Astrocyte of the hippocampus (primary cell): ENCODE measurements at places on chromosomes 16 and 17.
A peak's percentile ranks its signal among the peaks of the same experiment; 100 is the strongest.

DNA sequence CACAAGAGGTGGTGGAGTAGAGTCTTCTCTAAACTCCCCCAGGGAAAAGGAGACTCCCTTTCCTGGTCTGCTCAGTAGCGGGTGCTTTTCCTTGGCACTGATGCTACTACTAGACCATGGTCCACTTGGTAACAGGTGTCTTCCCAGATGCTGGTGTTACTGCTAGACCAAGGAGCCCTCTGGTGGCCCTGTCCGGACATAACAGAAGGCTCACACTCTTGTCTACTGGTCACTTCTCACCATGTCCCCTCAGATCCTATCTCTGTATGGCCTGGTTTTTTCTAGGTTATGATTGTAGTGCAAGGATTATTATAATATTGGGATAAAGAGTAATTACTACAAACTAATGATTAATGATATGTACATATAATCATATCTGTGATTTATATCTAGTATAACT, 49.7 kb upstream of the ARL4D start:
- DNase-seq: no peak

DNA sequence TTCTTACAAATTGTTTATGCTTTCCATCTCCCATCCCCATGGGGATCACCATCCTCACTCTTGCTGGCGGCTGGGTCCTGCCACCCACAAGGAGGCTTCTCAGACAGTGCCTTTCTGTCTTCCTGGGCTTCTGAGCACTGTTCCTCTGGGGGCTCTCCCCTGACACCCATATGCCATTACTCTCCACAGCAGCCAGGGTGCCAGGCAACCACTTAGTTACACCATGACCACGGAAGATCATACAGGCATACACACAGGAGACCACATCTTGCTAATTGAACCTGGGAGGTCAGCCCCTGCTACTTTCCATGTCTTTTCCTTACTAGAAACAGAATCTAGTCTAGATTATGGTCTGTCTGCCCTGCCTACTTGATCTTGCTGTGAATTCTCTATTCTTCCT, 27.7 kb upstream of the HS3ST2 start:
- DNase-seq: no peak

- peak; percentile 62 for DNase-seq
Measured at GRCh38 chr16:72905581-72905980, 142.3 kb downstream of the ZFHX3 start.

- no peak for DNase-seq
Measured at GRCh38 chr16:67194260-67194659, 2.3 kb downstream of the E2F4 start.

- no peak for DNase-seq
Measured at GRCh38 chr17:8643855-8644506, 13.5 kb upstream of the MYH10 start.

GRCh38 chr17:82435601-82436583, 14.7 kb downstream of the CYBC1 start:
- DNase-seq: no peak

DNA sequence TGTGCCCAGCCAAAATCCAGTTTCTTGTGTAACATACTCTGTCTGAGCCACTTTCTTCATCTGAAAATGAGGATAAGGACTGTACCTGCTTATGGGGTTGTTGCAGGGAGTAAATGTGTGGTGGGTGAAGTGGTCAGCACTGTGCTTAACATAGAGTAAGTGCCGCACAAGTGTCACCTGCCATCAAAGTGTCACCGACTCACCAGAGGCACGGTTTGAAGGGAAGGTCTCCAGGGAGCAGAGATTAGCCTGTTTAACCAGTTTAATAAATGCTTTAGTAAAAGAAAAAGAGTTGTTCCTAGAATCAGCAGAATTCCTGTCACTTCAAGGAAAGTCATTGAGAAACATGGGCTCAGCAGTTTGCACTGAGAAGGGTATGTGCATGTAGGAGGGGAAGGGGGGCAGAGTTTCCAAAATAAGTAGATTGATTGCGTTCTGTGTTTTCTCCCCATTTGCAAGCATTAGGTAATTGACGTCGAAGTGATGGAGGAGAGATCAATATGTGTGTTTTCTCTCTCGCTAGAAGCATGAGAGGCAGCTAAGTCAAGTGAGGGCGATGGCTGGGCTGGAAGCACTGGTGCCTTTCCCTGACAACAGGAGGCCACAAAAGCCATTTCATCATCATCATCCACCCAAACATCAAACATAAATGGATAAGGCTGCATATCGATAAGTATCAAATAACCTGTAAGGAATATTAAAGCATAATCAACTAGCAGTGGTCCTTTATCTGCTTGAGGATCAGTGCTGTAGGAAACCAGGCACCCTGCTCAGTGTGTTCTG, 19.1 kb downstream of the FAM20A start:
- no peak for DNase-seq

- DNase-seq: no peak
Measured at GRCh38 chr16:6377956-6378355, 954.7 kb upstream of the RBFOX1 start.

- no peak for DNase-seq
Measured at GRCh38 chr17:4073983-4074830, 68.6 kb downstream of the ZZEF1 start.

GRCh38 chr16:56911771-56912571, 20.0 kb upstream of the HERPUD1 start:
- peak; percentile 77 for DNase-seq

- DNase-seq: no peak
Measured at GRCh38 chr17:63634816-63635215, 12.6 kb downstream of the MAP3K3 start.

DNA sequence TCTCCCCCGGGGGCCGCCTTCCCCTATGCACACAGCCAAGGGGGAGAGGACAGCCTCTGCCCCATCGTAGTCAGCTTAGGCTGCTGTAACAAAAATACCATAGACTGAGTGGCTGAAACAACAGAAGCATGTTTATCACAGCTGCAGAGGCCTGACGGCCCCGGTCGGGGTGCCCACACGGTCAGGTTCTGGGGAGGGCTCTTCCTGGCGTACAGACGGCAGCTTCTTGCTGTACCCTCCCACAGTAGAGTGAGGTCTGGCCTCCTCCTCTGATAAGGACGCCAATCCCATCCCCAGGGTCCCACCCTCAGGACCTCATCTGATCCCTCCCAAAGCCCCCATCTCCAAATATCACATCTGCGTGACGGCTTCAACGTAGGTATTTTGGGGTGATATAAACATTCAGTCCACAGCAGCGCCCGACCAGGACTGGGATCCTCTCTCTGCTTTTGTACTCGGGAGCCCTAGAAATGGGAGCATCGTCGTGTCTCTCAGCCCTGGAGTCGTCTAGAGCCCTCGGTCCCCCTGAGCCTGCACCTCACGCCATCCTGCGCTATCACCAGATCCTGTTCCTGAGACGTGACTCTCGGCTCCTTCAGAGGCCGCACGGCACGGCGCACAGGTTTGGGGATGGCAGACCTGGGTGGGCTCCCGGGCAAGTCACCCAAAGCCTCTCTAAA, 67.8 kb downstream of the RPH3AL start:
- DNase-seq: no peak

DNA sequence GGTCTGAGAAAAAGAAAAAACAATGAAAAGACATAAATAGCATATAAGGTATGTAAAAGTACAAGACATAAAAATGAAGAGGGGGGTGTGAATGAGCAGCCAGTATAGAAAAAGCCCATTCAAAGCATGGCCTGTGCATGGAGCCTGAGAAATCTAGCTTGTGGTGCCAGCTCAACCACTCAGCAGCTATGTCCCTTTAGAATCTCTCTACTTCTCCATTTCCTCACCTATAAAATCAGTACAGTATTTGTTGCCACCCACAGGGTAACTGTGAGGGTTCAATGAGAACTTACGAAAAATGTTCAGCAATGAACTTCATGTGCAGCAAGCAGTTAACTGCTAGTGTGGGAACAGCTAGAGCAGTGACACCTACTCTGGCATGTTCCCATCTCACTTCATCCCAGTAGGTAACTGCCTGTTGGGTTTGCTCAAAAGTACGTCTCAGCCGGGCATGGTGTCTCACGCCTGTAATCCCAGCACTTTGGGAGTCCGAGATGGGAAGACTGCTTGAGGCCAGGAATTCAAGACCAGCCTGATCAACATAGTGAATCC, 15.3 kb downstream of the CYTH1 start:
- no peak for DNase-seq

- DNase-seq: no peak
Measured at GRCh38 chr17:27892542-27892865, 661 bp downstream of the LYRM9 start.

DNA sequence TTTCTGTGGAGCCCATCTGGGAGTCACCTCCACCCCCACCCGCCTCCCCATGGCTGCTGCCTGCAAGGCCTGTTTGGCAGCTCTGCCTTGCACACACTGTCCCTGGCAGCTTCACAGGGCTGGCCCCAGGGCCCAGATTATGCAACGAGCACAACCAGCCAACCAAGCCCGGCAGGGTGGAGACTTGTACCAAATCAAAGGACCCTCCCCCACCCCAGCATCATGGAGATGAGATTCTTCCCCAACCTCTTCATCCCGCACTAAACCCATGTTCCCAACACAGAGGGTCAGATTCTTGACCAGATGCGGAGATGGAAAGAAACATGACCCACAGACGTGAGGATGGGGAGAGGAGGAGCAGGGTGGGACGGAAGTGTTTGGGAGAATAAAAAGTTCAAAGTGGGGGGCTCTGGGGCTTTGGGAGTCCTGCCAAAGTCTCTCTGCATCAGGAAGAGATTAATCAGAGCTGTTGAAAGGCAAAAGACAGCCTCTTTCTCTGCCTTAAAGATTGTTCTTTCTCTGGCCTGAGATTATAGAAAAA, 3.8 kb downstream of the SMARCD2 start:
- peak; percentile 58 for DNase-seq

DNA sequence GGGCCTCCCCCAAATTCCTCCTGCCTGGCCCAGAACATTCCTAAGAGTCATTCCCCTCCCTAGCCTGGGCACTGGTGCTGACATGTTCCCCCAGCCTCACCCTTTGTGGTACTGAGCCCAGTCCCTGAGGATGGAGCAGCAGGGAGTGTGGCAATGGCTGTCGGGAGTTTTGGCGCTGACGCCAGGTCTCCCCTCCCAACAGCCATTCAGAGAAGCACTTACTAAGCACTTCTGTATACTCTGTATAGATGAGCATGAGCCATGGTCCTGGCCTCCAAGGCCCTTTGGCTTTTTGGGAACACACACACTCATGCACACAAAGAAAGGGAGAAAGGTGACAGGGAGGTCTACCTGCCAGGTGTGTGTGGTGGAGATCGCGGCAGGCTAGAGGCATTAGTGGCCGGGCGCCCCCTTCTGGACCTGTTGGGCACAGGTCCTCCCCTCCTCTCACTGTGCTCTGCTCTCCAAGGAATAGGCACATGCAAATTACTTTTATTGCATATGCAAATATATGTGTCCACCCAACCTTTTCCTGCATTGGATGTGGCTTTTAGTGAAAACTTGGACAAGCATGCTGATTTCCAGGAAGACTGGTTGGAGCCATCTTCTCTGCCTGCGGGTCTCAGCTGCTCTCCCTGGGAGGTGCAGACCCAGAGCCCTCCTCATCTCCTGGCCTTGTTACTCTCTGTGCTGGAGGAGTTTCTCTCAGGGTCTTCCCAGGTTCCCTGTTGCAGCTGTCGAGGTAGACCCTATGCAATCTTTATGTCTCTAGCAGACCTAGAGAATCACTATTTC, 17.4 kb upstream of the C17orf107 start:
- peak; percentile 62 for DNase-seq

DNA sequence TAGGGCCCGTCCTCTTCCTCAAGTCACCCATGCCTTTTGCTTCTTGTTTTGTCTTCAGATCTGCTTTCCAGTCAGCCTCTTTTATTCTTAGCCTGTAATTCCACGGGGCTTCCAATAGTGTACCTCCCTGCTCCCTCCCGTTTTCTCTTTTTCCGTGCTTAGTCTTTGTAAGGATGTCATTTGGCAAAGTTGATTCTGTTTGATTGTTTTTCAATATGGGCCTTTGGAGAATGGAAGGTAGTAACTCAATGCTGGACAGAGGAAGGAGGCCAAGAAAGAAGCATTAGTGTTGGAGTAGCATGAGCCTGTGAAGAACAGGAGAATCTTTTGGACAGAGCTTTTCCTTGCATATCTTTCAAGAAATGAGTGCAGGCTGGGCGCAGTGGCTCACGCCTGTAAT, 6.5 kb downstream of the WWP2 start:
- no peak for DNase-seq

GRCh38 chr16:11303405-11304138, 22.4 kb upstream of the PRM1 start:
- DNase-seq: no peak

DNA sequence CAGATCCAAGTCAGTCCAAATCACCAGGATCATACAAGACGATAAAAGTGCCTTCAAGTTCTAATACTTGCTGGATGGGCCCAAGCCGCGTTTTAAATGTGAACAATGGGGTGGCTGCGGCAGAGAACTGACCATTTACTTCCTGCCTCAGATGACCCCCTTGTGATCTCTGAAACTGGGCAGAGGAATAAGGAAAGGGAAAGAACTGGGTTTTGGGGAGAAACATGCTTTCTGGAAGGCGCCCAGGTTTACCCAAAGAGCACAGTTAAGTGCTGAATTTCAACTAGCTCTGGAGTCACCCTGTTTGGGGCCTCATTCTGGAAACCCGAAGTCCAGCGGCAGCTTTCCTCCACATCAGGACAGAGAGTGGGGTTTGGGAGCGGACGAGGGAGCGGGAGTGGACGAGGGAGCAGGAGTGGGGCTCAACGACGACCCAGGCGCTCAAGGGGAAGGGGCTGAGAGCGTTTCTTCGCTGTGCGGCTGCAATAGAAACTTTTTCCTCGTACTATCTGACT, 1.6 kb downstream of the FAM20A start:
- DNase-seq: no peak

DNA sequence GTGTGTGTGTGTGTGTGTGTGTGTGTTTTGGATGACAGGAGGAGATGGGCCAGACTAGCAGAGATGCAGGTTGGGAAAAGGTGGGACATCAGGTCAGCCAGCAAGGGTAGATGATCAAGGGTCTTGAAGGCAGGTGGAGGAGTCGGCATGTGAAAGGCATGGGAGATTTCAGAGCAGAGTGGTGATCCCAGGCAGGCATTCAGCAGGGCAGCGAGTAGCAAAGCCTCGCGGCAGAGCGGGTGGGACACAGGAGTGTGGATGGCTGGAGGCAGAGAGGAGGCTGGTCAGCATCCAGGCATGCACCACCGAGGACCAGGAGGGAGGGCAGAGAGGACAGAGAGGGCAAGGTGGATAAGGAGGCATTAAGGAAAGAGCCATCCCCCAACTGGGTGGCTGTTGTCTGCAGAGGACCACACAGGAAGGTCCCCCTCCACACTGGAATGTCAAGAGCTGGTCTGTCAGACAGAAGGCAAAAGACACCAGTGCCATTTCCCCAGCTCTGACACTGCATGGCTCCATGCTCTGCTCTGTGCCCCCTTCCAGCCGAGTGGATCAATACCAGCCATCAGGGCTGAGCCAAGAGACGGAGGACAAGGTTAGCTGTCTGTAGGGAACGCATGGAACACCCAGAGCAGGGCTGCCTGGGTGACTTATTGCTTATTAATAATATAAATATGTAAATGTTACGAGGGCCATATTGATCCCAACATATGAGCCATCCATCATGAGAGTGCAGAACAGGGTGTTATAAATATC, 74.8 kb upstream of the RPL38 start:
- no peak for DNase-seq

GRCh38 chr16:69381231-69381630, 4.6 kb downstream of the TERF2 start:
- DNase-seq: no peak
